AG04449 (cell line): ENCODE measurements at places on chromosomes 1 and 21.
A peak's percentile ranks its signal among the peaks of the same experiment; 100 is the strongest.

DNA sequence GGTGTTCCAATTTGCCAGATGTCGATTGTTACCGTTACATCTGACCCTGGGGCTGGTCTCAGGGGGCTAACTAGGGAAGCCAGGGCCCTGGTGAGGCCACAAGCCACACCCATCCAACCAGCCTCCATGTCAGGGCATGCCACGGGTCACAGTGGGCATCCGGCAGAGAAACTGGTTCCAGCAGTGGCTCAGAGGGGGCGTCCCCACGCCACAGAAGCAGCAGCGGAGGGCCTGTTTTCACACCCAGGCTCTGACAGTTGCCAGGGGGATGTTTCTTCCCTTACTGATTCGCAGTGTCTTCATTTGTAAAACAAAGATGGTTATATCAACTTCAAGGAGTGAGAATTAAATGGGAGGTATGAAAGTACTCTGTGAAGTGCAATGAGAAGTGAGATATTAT lies 75.0 kb upstream of the COX20 start:
- DNase-seq, result no peak

DNA sequence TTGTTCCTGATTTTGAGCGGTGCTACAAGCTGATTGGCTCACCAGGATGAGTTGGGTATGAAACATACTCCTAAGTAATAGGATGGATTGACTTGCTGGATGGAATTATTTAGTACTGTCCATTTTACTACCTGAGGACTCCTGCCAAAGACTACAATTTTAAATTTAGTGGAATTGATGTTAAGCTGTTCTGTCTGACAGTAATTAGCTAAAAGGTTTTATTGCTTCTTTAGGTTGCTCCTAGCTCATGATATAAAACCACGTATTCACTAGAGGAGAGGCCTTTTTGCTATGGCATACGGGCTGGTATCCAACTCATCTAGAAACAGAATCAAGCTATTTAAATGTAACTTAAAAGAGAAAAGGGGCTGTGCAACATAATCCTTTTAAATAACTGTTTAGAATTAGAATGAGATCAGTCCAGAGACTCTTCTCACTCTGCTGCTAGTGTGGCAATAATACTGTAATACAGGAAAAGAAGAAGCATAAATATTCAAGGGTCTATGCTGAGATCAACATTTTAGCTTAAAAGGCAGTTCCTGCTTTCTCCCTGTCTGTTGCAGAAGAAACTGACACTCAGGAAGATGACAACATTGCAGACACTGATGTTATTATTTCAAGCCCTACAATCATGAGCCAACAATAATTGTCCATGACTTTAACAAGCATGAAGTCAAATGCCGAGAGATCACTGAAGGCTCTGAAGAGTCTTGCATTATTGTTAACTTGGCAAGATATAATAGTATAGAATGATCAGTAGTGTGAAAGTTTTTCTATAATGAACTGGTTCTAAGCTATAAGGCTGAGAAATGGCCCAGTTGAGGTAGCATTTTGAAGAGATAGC lies 258.7 kb upstream of the ADGRL4 start:
- DNase-seq, result no peak

GRCh38 chr1:206067486-206068227 lies 14.7 kb downstream of the RHEX start:
- no peak for DNase-seq

- no peak for DNase-seq
These were observed 81.7 kb upstream of the VANGL1 start for GRCh38 chr1:115560027-115560426.

- DNase-seq, result no peak
These were observed 19.6 kb upstream of the TARBP1 start for GRCh38 chr1:234498448-234499118.

GRCh38 chr1:23210963-23211362 lies 6.3 kb downstream of the HTR1D start:
- DNase-seq, result no peak

- no peak for DNase-seq
These were observed 17.9 kb downstream of the B3GALNT2 start for GRCh38 chr1:235486321-235486720.

DNA sequence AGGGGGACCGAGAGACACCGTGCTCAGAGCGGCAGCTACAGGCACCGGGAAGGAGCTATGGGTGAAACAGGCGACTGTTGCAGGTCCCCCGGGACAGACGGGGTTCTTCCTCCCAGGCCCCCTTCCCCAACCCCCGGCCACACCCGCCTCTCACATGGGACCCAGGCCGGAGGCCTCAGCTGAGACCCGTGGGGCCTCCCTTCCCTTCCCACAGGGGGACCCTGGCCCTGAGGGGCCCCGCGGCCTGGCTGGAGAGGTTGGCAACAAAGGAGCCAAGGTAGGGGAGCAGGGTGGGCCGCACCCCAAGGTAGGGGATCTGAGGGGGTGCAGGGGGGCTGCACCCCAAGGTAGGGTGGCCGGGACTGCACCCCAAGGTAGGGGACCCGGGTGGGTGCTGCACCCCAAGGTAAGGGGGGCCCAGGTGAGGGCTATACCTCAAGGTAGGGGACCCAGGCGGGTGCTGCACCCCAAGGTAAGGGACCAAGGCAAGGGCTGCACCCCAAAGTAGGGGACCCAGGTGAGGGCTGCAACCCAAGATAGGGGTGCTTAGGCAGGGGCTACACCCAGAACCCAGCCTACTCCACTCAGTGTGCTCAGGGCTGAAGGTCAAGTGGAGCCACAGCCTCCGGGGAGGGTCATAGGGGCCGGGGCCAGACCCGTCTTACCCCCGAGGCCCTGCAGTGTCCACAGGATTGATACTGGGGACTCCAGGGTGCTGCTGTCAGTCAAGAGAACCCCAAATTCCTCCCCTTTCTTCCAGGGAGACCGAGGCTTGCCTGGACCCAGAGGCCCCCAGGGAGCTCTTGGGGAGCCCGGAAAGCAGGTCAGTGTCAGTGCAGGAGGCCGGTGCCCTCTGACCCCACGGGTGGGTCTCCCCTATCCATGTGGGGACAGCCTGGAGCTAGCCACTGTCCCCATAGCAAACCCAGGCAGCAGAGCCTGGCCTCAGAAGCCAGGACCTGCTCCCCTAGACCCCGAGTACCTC lies 22.7 kb downstream of the COL6A2 start:
- no peak for DNase-seq

- DNase-seq, result no peak
These were observed 127.4 kb downstream of the DHRS3 start for GRCh38 chr1:12490532-12491142.

GRCh38 chr1:110309139-110309538 lies 30.0 kb upstream of the RBM15 start:
- no peak for DNase-seq

DNA sequence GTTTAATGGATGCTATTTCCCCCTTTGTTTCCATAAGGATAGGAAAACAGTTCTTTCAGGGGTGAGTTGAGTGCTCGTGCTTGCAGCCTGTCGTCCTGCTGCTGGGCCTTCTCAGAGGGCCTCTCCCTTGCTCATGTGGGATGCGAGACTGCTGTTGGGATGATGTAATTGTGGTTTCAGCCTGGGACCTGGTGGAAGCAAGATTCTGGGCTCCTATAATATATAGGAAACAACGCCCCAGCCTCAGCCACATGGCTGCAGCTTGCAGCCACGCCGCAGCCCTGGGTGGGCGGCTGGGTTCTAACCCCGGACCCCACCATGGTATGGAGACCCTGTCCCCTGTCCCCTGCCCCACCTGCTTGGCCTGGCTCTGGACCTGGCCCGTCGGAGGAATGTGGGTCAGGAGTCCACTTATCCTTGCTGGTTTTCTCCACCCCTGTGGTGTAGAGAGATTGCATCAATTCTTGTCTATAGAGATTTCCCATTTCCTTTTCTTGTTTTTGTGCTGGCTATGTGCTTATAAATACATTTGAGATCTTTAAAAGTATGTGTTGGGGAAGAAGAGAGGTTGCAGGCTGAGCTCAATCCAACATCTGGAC lies 357.8 kb downstream of the SIPA1L2 start:
- DNase-seq, result peak; percentile 2

- no peak for DNase-seq
These were observed 179.2 kb downstream of the PATJ start for GRCh38 chr1:61921435-61921834.

DNA sequence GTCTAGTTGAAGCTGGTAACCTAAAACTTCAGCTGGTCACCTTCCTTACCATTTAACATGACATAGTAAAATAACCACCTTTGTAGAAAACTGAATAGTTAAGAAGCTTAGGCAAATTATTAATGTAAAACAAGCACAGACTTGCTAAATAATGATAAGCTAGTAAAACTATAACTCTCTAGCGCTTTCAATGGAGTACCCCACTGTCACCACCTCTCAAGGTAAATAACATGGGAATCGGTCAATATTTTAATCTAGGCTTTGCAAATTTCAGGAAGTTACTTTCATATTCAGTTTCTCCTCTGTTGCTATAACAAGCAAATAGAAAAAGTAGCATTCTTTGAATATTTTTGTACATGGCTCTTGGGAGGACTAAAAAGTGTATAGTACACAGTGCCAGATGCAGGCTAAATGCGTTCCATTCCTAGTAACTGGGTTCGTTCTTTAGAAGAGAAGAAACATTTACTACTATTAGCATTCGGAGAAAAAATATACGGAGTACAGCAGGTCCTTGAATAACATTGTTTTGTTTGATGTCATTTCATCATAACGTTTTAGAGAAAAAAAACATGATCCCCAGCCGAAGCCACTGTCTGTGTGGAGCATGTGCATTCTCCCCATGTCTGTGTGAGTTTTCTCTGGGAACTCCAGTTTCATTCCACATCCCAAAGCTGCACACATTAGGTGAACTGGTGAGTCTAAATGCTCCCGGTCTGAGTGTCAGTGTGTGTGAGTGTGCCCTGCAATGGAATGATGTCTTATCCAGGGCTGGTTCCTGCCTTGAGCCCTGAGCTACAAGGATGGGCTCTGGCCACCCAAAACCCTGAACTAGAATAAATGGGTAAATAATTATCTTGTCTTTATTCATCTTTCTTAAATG lies 52.5 kb downstream of the EPRS1 start:
- DNase-seq, result no peak

- no peak for DNase-seq
These were observed 107.8 kb upstream of the TARDBP start for GRCh38 chr1:10904396-10905358.

DNA sequence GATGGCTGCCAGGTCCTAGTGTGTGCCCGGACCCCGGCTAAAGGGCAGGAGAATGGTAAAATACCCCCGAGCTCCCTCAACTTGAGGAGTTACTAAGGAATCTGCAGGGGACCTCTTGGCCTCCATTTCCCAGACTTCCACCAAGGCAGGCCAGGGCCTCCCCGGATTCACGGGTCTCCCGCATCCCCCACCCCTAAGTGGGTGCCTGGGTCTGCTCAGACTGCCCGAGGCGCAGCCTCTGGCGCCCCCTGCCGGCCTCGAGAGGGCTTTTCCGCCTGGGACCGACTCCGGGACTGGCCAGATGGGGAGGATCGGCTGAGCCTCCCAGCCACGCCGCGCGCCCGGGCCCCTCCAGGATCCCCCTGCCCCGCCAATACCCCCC lies 1.7 kb downstream of the PLEKHG5 start:
- no peak for DNase-seq
